ENCODE measurements at places on chromosomes 13 and 19. TPM values are rescaled to one million over a fixed set of nuclear protein-coding genes. Genes with fewer than 3 reads are reported as not detected.

Gene BCL3
- 10.8 TPM for total RNA-seq

Gene TUBGCP3
- total RNA-seq, result 17.2 TPM

Gene NCR1
- total RNA-seq, result not detected

Gene DCT
- total RNA-seq, result under 0.01 TPM

Gene ZNF77
- total RNA-seq, result 3.9 TPM

Gene IZUMO2
- total RNA-seq, result not detected

Gene IL4I1
- 1.5 TPM for total RNA-seq

Gene HSD11B1L
- total RNA-seq, result 11.0 TPM

Gene DAND5
- total RNA-seq, result not detected

Gene SIGLEC8
- total RNA-seq, result not detected

Gene TTC9B
- total RNA-seq, result not detected

Gene PLIN4
- total RNA-seq, result 5.3 TPM

Gene ZSCAN1
- under 0.01 TPM for total RNA-seq

Gene FFAR2
- total RNA-seq, result not detected

Gene MYO1F
- 0.17 TPM for total RNA-seq

Gene ADPRHL1
- total RNA-seq, result 1.5 TPM

Gene SYNGR4
- total RNA-seq, result not detected

- no peak for DNase-seq
Measured at GRCh38 chr13:77387607-77388200, 60.8 kb upstream of the MYCBP2 start.

DNA sequence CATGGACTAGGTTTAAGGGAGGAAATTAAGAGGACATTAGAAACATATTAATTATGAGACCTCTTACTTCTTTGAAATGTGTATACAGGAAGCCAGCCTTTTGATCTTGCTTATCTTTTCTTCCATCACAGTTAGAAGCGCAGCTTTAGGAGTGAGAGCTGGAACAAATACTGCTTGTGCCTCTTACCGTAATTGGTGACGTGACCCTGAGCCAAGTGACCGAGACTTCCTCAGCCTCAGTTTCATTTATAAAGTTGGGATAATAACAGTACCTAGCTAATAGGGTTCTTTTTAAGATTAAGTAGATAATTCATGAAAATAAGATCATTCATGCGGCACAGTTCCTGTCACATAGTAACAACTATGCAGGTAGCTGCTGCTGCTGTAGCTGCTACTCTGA, 18.5 kb downstream of the FREM2 start:
- DNase-seq, result no peak

- no peak for DNase-seq
Measured at GRCh38 chr13:27296496-27296895, 25.9 kb downstream of the RASL11A start.

DNA sequence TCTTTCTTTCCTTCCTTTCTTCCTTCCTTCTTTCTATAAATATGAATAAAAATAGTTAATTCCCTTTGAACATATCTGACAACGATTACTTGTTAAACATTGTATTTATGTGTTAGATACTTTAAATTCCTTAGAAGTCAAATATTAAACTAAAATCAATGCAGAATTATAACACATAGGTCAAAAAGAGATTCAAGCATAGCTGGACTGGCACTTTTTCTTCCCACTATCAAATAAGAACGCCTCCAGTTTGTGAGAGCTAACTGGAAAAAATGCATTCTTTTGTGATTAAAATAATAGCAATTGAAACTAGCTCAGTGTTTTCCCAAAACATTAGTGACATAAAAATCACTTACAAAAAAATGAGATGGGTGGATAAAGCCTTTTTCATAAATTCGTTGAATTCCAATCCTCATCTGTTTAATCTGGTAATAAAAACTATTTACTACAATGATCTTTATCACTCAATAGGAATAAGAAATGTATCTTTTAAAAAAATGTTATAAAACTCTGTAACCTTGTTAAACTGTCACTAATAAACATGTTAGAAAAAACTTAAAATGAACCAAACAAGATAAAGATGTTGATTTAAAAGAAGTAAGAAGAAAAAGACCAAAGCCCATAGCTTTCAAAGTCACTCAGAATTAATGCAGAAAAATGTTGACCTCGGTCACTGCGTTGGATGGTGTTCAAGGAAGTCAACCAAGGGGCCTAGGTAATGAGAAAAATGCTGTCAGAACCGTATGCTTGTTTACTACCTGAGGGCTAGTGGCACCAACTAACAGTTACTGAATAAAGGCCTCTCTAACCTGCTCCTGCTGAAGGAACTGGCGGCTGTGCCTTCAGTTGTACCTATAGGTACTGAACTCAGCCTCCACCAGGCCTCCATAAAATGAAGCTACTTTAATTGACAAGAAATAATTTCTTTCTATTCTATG, 1039.5 kb upstream of the SLC10A2 start:
- peak; percentile 6 for DNase-seq

- no peak for DNase-seq
Measured at GRCh38 chr13:33199289-33199850, 86.2 kb downstream of the STARD13 start.

GRCh38 chr13:112967686-112968379, 1.2 kb upstream of the MCF2L start:
- no peak for DNase-seq

DNA sequence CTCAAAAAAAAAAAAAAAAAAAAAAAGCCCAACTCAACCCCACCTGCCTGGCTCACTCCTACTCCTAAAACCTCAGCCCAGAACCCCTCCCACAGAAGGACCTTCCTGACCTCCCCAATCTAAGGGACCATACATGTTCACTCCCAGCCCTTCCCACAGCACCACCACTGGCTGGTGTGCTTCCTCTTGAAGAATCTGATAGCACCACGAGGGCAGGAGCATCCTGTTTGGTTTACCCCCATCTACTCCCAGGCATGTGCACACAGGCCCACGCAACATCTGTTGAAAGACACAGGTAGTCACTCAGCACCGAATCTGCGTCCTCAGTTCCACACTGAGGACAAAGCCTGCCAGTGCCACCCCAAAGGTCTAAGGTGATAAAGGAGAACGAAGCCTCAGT, 8.2 kb downstream of the LATS2 start:
- DNase-seq, result no peak

- no peak for DNase-seq
Measured at GRCh38 chr19:53865523-53865917, 2.2 kb upstream of the MYADM start.

DNA sequence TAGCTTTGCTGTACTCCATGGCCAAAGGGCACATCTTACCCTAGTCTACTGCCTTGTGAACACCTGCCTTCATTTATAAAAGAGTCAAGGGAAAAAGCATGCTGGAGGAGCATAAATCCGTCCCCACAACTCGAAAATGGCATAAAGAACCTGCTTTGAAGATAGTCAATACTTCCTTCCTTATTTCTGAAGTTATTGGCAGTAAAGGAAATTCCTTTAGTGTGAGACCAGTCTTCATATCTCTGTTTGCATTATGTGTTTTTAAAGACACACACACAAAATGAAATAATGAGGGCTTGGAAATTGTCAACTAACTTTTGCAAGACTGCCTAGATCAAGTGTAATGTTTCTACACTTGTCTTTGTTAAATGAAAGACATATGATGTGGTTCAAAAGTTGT, 408.4 kb downstream of the SPRY2 start:
- no peak for DNase-seq

GRCh38 chr13:71830736-71831135, 36.3 kb downstream of the DACH1 start:
- no peak for DNase-seq

DNA sequence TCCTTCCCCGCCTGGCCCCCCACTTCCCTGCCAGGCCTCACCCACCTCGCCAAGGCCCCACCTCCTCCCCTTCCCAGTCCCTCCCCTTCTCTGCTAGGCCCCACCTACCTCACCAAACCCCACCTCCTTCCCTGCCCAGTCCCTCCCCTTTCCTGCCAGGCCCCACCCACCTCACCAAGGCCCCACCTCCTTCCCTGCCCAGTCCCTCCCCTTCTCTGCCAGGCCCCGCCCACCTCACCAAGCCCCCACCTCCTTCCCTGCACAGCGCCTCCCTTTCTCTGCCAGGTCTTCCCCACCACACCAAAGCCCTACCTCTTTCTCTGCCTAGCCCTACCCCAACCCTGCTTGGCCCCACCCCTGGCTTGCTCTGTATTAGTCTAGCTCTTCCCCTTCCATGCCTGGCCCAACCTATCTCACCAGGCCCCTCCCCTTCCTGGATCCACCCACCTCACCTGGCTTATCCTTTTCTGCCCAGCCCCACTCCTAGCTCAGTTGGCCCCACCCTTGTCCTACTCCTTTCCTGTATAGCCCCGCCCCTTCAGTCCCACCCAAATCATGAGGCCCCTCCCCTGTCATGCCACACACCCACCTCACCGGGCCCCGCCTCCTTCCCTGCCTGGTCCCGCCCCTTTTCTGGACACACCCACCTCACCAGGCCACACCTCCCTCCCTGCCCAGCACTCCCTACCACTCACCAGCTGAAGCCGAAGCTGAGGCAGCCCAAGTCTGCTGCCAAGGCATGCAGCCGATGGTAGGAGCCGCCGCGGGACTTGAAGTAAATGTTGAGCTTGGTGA, 16.2 kb downstream of the CERS1 start:
- DNase-seq, result no peak

GRCh38 chr19:17333611-17334413, 843 bp downstream of the ANO8 start:
- DNase-seq, result peak; percentile 82

DNA sequence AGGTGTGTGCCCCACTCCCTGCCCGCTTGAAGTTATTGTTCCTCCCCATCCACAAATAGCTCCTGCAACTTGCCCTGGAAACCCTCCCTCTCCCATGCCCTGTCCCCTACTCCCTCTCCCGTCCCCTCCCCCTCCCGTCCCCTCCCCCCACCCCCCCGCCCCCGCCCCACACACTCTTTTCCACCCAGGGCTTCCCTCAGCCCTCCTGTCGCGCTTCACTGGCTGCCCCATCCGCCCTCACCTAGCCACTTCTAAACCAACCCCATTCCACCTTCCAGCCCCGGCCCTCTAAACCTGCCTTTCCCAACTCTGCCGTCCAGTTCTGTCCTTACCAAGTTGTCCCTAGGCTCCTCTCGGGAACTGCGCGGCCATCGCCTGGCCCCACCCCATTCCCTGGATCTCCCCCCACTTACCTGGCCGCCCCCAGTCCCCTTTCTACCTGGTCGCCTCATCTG, 993 bp downstream of the RGL3 start:
- DNase-seq, result no peak

- DNase-seq, result no peak
Measured at GRCh38 chr13:44399074-44399473, 25.4 kb downstream of the SERP2 start.

DNA sequence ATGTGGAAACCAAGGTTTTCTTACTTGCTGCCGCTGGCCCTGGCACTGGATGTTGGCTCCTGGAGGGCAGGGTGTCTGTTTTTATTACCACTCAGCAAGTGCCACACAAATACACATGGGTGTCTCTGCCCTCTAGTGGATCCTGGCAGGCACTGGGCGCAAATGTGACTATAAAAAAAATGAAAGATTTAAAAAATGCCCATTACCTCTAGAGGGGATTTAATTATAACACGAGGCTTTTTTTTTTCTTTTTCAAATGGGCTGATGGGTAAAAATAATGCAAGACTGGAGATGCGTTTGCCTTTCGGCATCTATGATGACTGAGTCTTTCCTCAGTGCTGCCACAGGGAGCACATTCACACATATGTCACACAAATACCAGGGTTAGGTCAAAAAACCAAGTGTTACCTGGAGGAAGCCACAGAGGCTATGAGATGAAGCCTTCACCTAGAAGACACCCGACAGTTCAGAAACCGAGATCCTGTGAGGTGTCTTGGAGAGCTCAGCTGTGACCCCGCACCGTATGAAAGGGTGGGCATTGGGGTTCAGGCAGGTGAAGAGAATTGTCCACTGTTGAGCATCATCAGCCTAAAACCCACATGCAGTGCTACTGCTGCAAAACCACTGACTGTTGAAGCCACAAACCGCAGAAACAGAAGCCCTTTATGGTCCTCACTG, 25.7 kb downstream of the CHAMP1 start:
- DNase-seq, result peak; percentile 52

DNA sequence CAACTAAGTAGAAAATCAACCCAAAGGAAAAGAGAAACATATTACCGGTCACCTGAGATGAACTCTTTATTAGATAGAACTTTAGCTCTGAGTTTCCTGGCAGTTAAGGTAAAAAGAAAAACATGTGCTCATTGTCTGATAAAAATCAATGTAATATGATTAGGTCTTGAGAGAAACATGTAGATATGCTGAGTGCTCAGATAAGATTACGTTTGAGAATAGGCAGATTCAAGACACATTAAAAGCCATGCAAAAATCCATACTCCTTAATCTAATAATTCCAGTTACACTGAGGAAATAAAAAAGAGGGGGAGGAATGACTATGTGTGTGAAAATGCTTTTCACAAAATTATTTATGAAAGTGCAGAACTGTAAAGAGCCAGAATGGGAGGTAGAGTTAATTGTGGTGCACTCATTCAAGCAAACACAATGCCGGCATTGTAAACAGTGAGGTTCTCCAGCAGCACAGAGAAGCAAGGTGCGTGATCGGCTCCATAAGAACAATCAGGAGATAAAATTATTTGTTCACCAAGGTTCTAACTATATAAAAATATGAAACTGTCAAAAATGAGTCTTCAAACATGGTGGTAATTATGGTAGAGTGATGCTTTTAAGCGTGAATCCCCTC, 88.8 kb downstream of the MBNL2 start:
- DNase-seq, result no peak

DNA sequence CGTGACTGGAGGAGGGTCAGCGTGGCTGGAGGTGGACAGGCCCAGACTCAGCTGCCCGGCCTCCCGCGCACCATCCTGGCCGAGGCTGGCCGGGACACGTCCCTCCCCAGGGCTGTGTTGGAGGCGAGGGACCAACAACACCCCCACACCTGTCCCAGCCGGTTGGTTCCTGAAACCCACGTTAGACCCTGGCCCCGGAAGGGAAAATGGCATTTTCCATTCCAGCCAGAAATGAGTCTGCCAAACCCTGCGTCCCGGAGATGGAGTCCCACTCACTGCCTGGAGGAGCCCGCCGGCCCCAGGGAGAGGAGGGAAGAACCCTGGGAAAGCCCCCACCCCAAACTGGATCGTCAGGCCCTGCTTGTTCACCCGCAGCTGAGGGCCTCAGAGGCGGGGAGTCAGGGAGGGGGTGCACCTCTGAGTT, 4.8 kb upstream of the WDR18 start:
- no peak for DNase-seq

DNA sequence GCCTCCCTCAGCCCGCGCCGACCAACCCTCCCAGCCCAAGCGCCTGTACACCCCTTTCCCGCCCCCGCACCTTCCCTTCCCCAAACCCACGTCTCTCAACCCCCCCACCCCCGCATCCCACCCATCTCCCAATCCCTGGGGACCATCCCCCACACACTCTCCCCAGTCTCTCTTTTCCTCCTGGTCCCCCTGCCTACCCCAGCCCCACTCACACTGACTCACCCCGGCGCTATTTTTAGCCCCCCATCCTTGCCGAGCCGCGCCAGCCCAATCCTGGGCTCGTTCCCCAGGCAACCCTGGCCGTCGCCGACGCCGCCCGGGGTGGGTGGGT, 11.7 kb downstream of the CIC start:
- no peak for DNase-seq

DNA sequence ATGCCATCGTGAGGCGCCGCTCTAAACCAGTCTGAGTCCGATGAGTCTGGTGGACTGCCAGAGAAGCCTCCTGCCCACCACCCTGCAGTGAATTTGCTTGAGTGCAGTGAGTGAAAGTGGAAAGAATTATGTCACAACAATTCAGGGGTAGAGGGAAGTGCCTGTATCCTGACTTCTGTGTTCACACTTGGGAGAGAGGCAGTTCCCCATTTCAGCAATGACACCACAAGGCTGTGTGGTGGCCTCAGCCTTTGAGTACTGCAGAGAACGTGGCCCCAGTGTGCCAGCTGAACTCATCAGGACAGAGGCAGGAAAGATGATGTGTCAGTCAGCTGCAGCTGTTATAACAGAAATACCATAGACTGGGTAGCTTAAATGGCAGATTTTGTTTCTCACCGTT, 155.6 kb downstream of the COG6 start:
- DNase-seq, result no peak
